Ascending aorta (tissue), 2 donors: ENCODE measurements at places on chromosomes 3 and 15. TPM values are rescaled to one million over a fixed set of nuclear protein-coding genes. Genes with fewer than 3 reads are reported as not detected.

Gene C2CD4A
- not detected for total RNA-seq

Gene GATA2
- total RNA-seq = 56.0 TPM

Gene COL8A1
- total RNA-seq = 459 TPM

Gene CNTN4
- total RNA-seq = 37.5 TPM

Gene MYO1E
- 48.0 TPM for total RNA-seq

Gene PLA2G4D
- total RNA-seq = not detected

Gene RTP3
- total RNA-seq = not detected

Gene TUSC7
- not detected for total RNA-seq

Gene GRIP2
- 0.21 TPM for total RNA-seq

Gene C3orf49
- total RNA-seq = not detected

Gene TEX55
- total RNA-seq = not detected

Gene CPN2
- total RNA-seq = not detected

Gene CHRNA5
- total RNA-seq = not detected

Gene BFSP2
- not detected for total RNA-seq

Gene DNASE1L3
- 10.0 TPM for total RNA-seq

Gene TMEM212
- total RNA-seq = not detected

Gene LHFPL4
- total RNA-seq = not detected

Gene STARD9
- total RNA-seq = 62.7 TPM

Gene MOBP
- total RNA-seq = not detected

Gene SMAD6
- 140 TPM for total RNA-seq

Gene UMPS
- total RNA-seq = 4.5 TPM

Gene GOLGA8K
- not detected for total RNA-seq

Gene TLR9
- not detected for total RNA-seq

Gene DNAJA4
- total RNA-seq = 3.5 TPM

Gene SLC12A8
- total RNA-seq = not detected

Gene BTLA
- total RNA-seq = not detected

Gene GOLGA8R
- total RNA-seq = not detected

Gene MLF1
- 3.3 TPM for total RNA-seq

Gene CHRNA3
- not detected for total RNA-seq

Gene C3orf52
- 0.32 TPM for total RNA-seq

Gene VILL
- 6.3 TPM for total RNA-seq

Gene LRTM1
- total RNA-seq = not detected

Gene ANKUB1
- total RNA-seq = not detected

Gene PIERCE2
- not detected for total RNA-seq

Gene AMT
- not detected for total RNA-seq

Gene RARRES1
- 520 TPM for total RNA-seq

Gene ISL2
- not detected for total RNA-seq

Gene PPP4R2
- 8.2 TPM for total RNA-seq

Gene CCR2
- total RNA-seq = 0.11 TPM

Gene BHLHE40
- total RNA-seq = 52.2 TPM

Gene ANKRD63
- total RNA-seq = not detected

Gene LRRC49
- 23.1 TPM for total RNA-seq

Gene SELENOS
- 32.0 TPM for total RNA-seq

Gene SLC22A14
- total RNA-seq = not detected
